KBM-7 (cell line): ENCODE measurements at places on chromosomes 7 and 10.

DNA sequence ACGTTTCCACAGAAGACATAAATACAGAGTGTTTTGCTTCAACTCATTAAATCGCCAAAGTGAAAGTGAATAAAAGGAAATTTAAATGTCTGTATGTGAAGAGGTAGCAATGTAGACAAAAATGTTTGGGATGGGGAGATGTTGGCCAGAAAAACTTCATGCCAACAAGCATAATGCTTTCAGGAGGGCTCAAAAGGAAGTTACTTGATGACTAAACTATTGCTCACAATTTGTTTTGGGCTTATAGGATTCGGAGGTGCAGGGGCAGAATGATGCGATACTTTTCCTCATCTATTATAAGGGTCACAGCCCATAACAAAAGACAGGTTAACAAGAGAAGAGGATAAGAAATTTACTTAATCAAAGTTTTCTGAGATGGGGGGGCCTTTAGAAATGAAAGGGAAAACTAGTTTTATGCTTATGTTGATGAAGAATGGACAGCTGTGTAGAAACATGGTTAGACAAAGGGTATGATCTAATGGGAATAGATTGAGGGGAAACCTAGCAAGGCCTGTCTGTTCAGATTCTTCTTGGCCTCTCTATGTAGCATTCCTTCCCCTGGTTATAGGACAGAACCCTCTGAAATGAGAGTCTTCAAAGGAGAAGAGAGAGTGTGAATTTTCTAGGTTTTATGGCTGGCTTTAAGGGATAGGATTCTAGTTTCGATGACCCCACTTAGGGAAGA is 898.6 kb downstream of the LRMDA start:
- no peak for DNase-seq

DNA sequence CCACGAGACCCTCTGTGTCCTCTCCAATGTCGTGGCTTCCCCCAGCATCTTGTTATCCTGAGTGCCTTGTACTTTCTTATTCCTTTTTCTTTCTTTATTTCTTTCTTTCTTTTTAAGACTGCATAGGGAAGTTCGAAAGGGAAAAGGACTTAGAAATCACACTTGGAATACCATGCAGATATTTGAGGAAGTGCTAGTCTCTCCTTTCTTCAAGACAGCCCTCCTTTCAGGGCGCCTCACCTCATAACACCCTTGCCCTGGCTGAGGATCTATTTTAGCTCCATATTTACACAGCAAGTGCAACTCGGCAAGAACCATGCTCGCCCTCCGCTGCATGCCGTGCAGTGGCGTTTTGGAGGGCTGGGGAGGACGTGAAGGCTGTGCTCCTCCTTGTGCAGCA is 232.3 kb upstream of the GLI3 start:
- DNase-seq = no peak

- DNase-seq = no peak
Observed at GRCh38 chr10:31381766-31382316, 62.8 kb downstream of the ZEB1 start.

DNA sequence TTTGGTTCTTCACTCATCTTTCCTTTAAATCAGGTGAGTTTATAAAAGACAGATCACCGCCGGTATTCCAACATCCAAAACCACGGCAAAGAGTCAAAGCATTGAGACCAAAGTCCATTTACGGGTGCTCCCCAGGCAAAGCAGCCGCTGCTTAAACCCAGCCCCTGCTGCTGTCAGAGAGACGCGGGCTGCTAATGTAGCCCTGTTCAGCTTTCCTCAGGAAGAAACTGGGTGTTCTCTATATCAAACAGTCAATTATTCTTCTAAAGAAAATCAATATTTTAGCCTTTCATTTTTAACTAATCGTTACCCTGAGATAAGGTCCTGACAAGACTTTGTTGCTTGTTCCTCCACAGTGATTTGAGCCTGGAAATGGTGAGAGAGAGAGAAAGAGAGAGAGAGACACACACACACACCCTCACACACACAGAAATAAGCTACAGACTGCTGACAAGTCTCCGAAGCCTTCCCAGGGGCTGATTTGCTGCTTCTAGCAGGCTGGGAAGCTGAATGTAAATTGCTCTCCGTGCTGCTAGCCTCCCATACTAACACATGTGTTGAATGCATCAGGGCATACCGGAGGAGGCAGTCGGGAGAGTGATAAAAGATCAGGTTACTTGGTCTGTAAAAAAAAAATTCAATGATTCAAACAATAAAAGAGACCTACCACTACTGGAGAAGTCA is 183.0 kb upstream of the ANK3 start:
- no peak for DNase-seq
